Aorta (tissue), 5 donors: ENCODE measurements at places on chromosomes 7 and 10. TPM values are rescaled to one million over a fixed set of nuclear protein-coding genes. Genes with fewer than 3 reads are reported as not detected.

DNA sequence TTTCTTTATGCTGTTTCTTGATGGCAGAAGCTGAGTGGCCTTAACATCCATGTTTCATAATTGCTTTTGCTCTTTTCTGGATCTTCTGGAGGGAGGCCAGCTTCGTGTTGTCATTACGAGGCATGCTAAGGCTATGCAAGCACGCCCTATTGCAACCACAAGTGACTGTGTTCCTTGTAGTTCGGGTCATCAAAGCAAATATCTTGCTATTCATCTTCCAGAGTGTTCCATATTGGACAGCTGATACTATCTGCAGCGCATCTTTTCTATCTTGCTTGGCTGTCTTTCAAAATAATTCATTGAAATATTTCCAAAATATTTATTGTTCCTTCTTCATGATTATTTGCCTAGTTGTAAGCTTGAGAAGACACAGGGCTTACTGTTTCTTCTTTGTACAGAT lies 5.0 kb downstream of the EPHB6 start:
- DNase-seq, result no peak

GRCh38 chr10:118729200-118729599 lies 25.6 kb downstream of the CACUL1 start:
- no peak for DNase-seq

The CCDC172 gene
- polyA plus RNA-seq, result not detected

- DNase-seq, result peak; percentile 58
These were observed 64.4 kb downstream of the STK17A start for GRCh38 chr7:43647339-43647672.

DNA sequence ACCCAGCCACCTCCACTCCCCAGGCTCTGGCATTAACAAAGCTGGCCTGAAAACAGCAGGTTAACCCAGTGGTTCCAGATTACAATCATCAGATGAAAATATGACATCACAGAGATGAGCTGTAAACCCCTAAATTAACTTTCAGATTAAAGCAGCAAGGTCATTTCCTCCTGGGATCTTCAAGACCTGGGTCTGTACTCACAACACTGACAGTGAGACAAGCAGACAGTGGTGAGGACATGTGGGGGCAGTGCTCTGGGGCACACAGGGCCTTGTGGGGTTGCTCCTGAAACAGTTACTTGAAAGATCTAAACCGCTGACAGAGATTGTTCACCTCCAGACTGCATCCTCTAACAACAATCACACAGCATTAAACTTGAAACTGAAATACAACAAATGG lies 134.1 kb downstream of the ZNF438 start:
- no peak for DNase-seq

DNA sequence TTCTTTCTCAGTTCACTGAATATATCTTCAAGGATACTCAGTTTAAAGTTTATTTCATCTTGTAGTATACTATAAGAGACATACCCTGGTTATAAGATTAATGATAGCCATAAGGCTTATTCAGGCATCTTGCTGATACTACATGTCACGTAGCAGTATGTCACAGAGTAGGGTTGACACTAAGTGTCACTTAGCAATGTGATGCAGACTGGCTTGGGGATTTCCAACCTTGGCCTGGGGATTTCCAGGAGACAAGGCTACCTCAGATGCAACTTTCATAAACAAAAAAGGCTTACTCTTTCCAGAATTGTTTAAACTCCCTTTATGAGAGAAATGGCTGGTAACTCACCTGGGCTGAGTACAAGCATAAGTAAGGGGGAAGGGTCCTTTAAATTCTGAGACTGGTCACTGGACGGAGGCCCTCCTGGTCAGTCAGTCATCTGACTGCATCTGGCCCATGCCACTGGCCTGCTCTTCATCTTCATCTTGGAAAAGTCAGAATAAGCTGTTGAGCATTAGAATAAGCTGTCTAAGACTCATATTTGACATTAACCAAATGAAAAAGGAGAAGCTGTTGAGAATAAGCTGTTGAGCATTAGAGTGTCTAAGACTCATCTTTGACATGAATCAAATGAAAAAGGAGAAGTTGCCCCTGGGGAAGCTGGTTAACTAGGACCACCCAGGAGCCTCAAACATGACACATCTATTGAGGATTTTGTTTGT lies 9.5 kb downstream of the SLC13A1 start:
- DNase-seq, result no peak

GRCh38 chr7:32070406-32071360 lies at the start of gene PDE1C:
Gene PDE1C, minus strand, starts transcription at chr7:32070407.
- no peak for DNase-seq

DNA sequence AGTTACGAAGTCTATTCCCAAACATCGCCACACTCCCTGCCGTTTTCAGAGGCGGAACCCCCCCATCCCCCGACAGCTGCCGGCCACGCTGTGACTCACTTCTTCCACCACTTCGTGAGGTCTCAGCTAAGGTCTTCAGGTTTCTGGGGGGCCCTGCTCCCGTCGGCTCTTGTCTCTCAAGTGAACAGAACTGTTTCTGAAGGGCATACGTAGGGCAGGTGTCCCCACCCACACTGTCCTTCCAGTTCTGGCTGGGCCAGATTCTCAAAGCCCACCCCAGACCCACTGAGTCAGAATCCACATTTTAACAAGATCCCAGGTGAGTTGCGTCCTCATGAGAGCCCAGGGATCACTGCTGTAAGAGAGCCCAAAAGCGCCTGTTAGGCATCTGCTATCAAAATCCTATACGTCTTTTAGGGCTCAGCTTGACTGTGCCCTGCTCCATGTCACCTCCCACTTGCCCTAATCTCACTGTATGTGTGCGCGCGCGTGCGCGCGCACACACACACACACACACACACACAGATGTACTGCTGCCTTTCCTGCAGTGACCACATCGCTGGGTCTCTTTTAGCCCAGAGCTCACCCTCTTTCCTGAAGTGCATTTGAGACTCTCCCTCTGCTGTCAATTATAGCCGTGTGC lies 78.8 kb downstream of the PROSER2 start:
- no peak for DNase-seq

GRCh38 chr7:65798111-65799075 lies 74.5 kb upstream of the VKORC1L1 start:
- no peak for DNase-seq

DNA sequence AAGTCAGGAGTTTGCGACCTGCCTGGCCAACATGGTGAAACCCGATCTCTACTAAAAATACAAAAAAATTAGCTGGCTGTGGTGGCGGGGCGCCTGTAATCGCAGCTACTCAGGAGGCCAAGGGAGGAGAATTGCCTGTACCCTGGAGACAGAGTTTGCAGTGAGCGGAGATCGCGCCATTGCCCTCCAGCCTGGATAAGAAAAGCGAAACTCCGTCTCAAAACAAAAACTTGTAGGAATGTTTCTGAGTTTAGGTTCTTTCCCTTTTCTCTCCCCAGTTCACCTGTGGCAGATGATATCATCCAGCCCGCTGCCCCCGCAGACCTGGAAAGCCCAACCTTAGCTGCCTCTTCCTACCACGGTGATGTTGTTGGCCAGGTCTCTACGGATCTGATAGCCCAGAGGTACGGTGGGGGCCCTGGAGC lies 138.8 kb upstream of the BTBD16 start:
- no peak for DNase-seq

GRCh38 chr10:30858499-30858898 lies 173.2 kb downstream of the ZNF438 start:
- no peak for DNase-seq

The C10orf53 gene
- not detected for polyA plus RNA-seq

DNA sequence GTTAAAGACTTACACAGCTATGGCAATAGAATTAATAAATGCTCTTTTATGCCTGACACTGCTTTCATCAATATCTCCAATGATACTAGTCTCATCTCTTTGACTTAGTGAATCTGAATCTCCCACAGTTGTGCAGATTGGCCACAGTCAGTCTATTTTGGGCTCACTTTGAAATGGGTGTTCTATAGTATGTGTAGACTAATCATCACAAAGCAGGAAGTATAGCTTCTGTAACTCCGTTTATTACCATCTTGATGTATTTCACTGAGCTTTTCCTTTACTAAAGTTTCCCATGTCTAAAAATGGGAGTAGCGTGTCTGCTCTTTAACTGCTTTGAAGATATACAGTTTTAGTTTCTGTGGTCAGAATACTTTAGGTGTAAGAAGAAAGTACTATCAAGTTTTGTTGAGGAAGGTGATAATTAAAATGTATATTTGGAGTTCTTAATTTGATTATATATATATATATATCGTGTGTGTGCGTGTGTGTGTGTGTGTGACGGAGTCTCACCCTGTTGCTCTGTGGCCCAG lies 70.1 kb downstream of the ST7 start:
- no peak for DNase-seq

- DNase-seq, result no peak
These were observed 25.9 kb downstream of the AGBL3 start for GRCh38 chr7:135012229-135012628.

GRCh38 chr7:44769776-44770294 lies 21.2 kb downstream of the ZMIZ2 start:
- DNase-seq, result no peak

GRCh38 chr10:101561068-101561915 lies 26.8 kb downstream of the POLL start:
- DNase-seq, result no peak

The ZNF775 gene
- polyA plus RNA-seq, result 1.9 TPM

The EVX1 gene
- polyA plus RNA-seq, result not detected

- DNase-seq, result no peak
These were observed 6.6 kb upstream of the RELN start for GRCh38 chr7:103996017-103996551.

The SLC16A9 gene
- 0.25 TPM for polyA plus RNA-seq

GRCh38 chr7:81260152-81260551 lies 341.3 kb upstream of the SEMA3C start:
- no peak for DNase-seq

The TUBGCP2 gene
- 11.3 TPM for polyA plus RNA-seq

GRCh38 chr10:7193369-7193768 lies 217.5 kb downstream of the SFMBT2 start:
- no peak for DNase-seq

- DNase-seq, result no peak
These were observed 73.0 kb upstream of the SFMBT2 start for GRCh38 chr10:7483848-7484247.

GRCh38 chr7:137846827-137847567 lies at the start of gene DGKI:
Gene DGKI, minus strand, starts transcription at chr7:137846974.
- DNase-seq, result peak; percentile 57

The ZNF789 gene
- polyA plus RNA-seq, result 3.6 TPM

The KIAA1549 gene
- 0.13 TPM for polyA plus RNA-seq

DNA sequence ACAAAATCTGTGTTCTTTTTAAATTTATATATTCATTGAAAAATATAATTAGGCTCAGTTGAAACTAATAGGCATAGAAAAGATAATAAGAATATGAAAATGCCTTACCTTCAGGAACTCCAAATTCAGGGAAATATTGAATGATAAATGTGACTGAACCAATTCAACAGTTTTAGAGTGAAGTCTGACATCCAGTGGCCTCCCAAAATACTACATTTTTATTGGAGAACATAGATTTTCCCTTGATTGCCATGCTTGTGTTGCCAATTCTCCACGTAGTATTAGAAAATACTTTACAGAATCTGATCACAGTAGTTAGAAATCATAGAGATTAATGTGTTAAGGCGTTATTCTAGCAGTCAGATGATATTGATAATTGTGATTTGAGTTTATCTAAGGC lies 1246.7 kb downstream of the GATA3 start:
- no peak for DNase-seq

The GPR146 gene
- polyA plus RNA-seq, result 3.5 TPM

The GJD4 gene
- not detected for polyA plus RNA-seq

GRCh38 chr7:140512317-140513000 lies 33.2 kb upstream of the MKRN1 start:
- DNase-seq, result no peak

DNA sequence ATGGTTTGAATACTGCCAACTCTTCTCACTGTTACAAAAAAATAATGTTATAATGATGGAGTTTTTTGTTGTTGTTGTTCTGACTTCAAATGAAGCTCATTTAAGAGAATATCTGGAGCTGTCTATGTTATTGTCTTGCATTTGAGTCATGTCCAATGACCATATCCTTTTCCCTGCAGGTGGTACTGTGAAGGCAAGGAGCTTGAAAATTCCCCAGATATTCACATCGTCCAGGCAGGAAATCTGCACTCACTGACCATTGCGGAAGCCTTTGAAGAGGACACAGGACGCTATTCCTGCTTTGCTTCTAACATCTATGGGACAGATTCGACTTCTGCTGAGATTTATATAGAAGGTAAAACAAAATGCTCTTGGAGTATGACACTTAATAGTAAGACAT lies 33.5 kb downstream of the MYPN start:
- no peak for DNase-seq

DNA sequence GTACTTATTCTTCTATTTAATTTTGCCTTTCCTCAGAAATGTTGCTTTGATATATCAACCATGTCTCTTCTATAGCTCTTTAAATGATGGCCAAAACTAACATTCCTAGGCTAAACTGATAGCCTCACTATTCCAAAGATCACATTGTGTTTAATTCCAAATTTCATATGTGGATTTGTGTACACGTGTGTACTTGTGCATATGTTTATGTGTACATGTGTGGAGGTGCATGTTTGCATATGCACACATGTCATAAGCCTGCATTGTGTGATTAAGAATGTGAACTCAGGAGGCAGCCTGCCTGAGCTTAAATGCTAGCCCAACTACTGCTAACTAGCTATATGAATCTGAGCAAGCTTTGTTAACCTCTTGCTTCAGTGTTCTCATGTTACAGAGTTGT lies 426.5 kb downstream of the GFRA1 start:
- no peak for DNase-seq

The MRLN gene
- polyA plus RNA-seq, result not detected

GRCh38 chr10:48590945-48591344 lies 13.9 kb downstream of the ARHGAP22 start:
- DNase-seq, result no peak

- DNase-seq, result no peak
These were observed 117.5 kb downstream of the CAMK1D start for GRCh38 chr10:12466704-12467305.

GRCh38 chr10:94343151-94343550 lies 19.6 kb downstream of the NOC3L start:
- DNase-seq, result no peak

The AKR1C8 gene
- not detected for polyA plus RNA-seq
